SJSA1 (cell line): ENCODE measurements at places on chromosomes 5 and 9. TPM values are rescaled to one million over a fixed set of nuclear protein-coding genes. Genes with fewer than 3 reads are reported as not detected.

DNA sequence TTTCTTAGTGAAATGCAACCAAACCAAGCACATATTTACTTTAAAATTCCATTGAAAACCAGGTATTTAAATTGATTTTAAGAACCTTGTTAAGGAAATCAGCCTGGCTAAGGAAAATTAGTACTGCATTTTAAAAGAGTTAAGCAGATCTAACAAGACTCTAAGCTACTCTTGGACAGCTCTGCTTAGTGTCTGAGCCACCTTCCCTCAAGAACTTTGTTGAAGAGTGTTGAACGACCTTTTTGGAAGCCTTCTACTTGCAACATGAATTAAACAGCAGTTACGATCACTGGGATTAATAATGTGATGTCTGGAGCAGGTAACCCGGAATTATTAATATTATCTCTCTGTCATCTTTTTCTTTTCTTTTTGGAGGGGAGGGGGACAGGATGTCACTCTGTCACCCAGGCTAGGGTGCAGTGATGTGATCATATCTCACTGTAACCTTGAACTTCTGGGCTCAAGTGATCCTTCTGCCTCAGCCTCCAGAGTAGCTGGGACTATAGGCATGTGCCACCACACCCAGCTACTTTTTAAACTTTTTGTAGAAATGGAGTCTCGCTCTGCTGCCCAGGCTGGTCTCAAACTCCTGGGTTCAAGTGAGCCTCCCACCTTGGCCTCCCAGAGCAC lies 74.7 kb downstream of the ANKRD55 start:
- no peak for DNase-seq

Gene SPZ1
- not detected in 2 replicates for total RNA-seq

- DNase-seq = no peak
These were observed 17.5 kb downstream of the TMEM161B start for GRCh38 chr5:88251048-88251711.

Gene QRFP
- not detected in 2 replicates for total RNA-seq

Gene PTGER4
- 22.5 and 27.6 TPM in 2 replicates for total RNA-seq

- peak; percentile 50 for DNase-seq
These were observed 20.7 kb downstream of the GOLGA2 start for GRCh38 chr9:128254855-128255759.

DNA sequence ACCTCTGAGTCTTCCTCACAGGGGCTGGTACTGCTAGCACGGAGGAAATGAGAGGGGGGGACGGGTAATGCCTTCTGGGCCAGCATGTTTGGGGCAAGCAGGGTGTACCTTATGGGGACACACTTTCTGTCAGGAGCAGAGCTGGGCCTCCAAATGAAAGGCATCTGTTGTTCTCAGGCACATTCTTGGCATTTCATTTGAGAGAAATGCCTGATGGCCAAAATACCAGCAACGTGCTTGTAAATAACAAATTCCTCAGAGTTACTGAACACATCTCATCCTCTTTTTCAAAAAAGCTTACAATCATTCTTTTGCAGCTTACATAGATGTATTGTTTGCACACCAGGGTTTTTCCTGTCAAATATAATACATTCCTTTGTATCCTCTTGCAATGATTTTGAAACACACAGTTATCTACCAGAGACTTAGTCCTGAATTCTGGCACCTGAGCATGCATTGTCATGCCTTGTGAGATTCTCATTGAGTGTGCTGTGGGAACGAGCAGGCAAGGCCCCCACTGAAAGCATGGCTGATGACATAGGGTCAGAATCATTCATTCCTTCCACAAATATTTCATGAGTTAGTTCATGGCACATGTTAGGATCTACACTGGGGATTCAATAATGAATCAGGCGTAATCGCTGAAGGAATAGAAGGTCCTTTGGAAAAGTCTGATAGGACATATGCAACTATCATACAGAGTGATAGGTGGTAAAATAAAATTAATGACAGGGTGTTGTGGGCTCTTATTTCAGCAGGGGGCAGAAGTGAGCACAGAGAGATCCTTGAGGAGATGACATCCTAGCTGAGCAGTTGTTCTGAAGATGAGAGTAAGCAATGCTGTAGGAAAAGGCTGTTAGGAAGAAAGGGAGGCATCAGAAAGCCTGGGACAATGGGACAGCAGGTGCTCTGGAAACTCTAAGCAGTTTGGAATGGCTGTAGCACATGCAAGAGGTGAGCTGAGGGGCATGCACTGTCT lies 260.9 kb upstream of the TUT7 start:
- peak; percentile 41 for DNase-seq

- DNase-seq = peak; percentile 78
These were observed 9.9 kb downstream of the GFPT2 start for GRCh38 chr5:180343110-180343830.

DNA sequence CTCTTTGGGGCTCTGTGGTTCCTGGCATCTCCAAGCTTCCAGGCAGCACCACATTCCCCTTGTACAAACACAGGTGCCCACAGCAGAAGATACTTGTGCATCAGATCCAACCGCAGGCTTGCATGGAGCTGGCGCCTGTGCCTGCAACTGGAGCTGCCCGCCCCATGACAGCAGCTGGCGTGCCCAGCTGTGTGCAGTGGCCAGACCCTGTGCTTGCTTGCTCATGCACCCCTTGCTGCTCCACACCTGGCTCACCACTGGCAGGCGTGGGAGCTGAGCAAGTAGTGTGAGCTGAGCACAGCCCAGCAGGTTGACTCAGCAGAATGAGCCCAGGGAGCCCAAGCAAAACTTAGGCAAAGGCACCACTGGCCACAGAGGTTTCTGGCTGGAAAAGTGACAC lies 84.4 kb upstream of the STARD4 start:
- DNase-seq = no peak

GRCh38 chr9:106312906-106313305 lies 550.1 kb upstream of the ZNF462 start:
- no peak for DNase-seq

DNA sequence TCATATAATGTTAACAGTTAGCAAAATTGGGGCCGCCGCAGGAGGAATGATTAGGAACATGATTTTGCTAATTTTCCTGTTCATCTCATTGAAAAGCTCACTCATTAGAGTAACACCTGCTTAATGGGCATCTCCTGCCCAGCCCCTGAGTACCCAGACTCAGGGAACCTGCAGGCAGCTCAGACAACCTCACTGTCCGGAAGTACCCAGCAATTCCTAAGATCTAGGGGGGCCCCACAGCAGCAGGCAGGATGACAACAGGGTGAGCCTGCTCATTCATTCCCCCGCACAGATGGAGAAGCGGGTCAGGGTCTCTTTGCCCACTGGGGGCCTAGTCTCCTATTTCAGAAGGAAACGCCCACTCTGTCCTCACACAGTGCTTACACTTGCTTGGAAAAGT lies 12.6 kb downstream of the FAM78A start:
- DNase-seq = no peak

Gene IL13
- total RNA-seq = not detected in 2 replicates

Gene JAK2
- total RNA-seq = 4.2 and 5.7 TPM in 2 replicates

Gene FOXD4L5
- not detected in 2 replicates for total RNA-seq

GRCh38 chr5:81534441-81534840 lies 140.5 kb upstream of the ACOT12 start:
- DNase-seq = no peak

DNA sequence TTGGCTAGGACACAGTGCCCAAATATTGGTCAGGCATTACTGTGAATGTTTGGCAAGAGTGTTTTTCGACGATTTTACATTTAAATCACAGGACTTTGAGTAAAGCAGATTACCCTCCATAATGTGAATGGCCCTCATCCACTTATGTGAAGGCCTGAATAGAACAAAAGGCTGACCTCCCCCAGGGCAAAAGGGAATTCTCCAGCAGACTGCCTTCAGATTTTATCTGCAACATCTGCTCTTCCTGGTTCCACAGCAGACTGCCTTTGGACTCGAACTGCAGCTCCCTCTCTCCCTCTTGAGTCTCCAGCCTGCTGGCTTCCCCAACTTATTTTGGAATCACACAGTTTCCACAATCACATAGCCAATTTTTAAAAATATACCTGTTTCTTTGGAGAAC lies 7.1 kb upstream of the TMEM215 start:
- DNase-seq = no peak

Gene STC2
- total RNA-seq = 12.6 and 43.4 TPM in 2 replicates

Gene FAM163B
- total RNA-seq = not detected in 2 replicates

DNA sequence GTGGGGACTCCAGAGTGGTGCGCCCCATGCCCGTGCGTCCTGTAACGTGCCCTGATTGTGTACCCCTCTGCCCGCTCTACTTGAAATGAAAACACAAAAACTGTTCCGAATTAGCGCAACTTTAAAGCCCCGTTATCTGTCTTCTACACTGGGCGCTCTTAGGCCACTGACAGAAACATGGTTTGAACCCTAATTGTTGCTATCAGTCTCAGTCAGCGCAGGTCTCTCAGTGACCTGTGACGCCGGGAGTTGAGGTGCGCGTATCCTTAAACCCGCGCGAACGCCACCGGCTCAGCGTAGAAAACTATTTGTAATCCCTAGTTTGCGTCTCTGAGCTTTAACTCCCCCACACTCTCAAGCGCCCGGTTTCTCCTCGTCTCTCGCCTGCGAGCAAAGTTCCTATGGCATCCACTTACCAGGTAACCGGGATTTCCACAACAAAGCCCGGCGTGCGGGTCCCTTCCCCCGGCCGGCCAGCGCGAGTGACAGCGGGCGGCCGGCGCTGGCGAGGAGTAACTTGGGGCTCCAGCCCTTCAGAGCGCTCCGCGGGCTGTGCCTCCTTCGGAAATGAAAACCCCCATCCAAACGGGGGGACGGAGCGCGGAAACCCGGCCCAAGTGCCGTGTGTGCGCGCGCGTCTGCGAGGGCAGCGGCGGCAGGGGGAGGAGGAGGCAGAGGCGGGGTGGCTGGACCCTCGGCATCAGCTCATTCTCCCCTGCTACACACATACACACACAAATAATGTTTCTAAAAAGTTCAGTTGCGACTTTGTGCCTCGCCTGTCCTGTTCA lies 668 bp downstream of the GLIS3 start:
- peak; percentile 33 for DNase-seq

DNA sequence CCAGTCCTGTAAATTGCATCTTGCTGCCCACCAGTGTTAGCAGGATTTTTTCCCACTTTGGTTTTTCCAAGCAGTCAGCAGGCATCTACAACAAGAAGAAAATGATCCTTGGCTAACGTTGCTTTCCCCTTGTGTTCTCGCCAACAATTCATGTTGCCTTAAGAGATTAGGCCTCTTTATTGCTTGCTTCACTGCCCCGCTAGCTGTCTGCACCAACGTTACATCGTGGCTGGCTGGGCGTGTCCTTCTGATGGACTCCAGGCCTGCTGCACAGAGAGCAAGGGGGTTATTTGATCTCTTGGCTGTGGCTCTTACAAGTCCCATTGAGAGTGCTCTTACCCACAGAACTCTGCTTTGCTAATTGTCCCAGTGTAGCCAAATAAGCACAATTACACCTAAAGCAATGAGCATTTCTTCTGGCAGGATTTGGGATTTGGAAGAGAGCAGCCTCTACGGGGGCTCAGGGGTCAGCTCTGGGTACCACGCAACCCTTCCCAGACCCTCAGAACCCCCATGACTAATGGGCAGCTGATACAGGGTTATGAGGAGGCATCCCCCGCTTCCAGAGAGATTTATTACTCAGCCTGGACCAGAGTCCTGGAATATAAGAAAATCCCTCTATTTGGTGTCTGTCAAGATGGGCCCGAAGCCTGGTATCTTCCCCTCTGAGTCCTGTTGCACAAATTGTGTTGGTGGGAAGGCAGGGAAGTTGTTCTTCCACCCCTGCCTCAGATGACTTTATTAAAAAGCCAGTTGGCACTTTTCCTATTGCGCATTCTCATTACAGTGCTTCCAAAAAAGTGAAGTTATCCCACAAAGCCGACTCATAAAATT lies 17.6 kb downstream of the DCANP1 start:
- DNase-seq = no peak

Gene IL9
- not detected in 2 replicates for total RNA-seq

Gene FAM153A
- total RNA-seq = not detected in 2 replicates

DNA sequence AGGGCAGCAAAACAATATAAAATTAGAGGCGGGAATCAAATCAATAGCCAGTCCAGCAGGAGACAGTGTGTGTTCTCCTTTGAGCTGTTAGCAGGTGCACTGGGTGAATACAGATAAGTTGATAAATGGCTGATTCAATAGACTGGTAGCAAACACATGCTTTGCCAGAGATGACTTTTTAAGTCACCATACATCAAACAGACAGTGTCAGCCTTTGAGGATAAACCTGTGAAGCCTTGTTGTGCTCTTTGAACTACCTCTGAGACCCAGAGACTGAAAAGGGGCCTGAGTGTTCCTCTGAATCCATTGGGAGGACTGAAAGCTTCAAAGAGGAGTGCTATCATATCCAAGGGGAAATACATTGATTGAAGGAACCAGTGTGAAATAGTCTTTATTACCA lies 301.9 kb downstream of the RASEF start:
- DNase-seq = no peak

Gene DNAJC25
- 7.3 and 11.1 TPM in 2 replicates for total RNA-seq

DNA sequence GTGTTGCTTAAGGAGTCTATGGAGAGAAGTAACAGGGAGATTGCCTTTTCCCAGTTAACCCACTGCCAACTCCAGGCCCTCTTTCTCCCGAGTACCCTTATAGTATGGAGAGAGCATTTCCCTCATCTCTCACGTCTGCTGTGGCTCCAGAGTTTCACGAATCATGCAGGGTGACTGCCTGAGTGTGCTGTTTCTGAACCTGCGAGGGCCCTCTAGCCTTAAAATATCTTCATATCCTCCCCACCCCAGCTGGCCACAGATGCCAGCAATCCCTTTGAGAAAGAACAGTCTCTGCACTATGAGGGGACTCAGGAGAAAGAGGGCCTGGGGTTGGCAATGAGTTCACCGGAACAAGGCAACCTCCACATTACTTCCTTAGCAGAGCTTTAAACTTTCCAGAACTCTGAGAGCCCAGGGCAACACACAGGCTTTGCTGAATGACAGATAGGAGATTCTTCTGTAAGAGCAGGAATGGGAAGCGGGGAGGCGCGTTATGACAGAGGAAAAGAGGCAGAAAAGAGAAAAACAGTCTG lies 81.6 kb upstream of the ANKH start:
- no peak for DNase-seq

Gene BTNL8
- total RNA-seq = not detected in 2 replicates

GRCh38 chr9:35923927-35924763 lies 14.9 kb downstream of the SPAAR start:
- DNase-seq = peak; percentile 74

DNA sequence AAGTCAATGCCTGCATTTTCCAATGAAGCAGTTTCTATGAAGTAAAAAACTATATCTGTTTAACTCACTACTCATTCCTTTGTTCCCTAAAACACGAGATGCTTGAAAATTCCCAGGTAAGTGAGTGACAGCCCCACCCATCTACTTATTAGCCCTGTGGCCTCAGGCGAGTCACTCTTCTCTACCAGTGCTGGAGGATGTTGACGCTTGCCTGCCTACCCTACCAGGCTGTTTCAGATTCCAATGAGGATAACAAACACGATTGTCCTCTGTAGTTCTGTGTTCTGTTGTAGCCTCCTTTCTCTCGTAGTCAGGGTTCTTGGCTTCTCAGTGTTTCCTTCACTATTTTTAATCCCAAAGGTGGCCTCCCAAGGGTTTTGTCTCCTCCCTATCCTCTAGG lies 388.8 kb downstream of the KDM4C start:
- DNase-seq = no peak
